ENCODE measurements at places on chromosomes 4 and X. TPM values are rescaled to one million over a fixed set of nuclear protein-coding genes. Genes with fewer than 3 reads are reported as not detected.
A peak's percentile ranks its signal among the peaks of the same experiment; 100 is the strongest.

Gene C4orf50
- total RNA-seq, result 0.23 TPM

Gene MAB21L2
- total RNA-seq, result not detected

Gene PNMA5
- 0.11 TPM for total RNA-seq

DNA sequence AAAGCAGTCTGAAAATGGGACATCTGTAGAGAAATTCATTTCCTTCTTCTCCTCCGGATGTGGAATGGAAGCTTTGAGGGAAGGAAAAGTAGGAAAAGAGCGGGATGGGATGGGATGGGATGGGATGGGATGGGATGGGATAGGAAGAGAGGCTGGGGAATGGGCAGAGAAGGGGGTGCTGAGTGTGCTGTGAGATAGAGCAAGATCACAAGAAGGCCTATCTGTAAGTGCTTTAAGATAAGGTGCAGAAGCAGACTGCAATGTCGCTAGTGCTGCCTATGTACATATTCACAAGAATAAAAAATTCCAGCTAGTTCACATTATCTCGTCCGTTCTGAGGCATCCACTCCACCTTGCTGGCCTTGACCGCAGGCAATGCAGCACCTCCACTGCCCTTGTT, 86.2 kb downstream of the IRF2 start:
- DNase-seq, result no peak

GRCh38 chrX:138986235-138986634, 274.7 kb upstream of the FGF13 start:
- DNase-seq, result no peak

DNA sequence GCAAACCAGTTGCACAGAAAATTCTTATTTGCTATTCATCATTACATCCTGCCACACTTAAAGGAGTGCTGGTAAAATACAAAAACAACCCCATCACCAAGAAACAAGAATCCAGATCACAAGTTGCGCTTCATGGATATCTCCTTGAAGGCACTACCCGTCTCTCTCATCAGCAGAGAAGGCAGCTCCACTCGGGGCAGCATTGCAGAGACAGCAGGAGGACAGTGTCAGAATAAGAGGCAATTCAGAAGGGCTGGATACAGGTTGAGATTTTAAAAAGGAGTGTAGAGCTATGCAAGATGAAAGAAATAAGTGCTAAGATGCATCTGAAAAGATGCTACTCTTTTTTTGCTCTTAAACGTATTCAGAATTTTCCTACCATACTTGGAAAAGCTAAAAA, 71.4 kb downstream of the LDB2 start:
- no peak for DNase-seq

- DNase-seq, result peak; percentile 59
Measured at GRCh38 chr4:81260443-81261101, 45.5 kb upstream of the PRKG2 start.

DNA sequence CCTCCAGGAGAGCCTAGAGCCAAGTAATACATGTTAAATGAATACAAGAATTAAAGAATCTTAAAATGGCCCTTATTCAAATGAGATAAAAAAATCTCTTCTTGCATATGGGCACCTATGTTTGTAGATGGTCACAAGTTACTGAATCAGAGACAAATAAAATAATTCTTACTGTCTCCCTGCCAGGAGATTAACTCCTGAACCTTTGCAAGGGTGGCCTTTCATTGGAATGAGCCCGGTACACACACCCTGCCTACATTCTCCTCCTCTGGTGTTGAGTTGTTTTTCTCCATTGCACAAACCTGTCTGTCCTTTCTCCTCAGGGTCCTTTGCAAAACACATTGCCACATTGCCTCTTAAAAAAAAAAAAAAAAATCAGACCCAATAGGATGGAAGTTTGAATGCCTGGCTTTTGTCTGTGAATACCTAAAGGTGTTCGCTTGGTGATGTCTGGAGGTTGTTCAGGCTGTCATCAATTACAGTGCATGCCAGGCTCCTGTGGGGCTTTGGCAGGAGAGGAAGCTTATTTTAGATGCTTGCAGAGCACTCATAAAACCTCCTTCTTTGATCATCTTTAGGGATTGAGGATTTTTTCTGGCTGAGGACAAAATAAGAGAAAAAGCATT, 8.3 kb upstream of the TMEM154 start:
- no peak for DNase-seq

DNA sequence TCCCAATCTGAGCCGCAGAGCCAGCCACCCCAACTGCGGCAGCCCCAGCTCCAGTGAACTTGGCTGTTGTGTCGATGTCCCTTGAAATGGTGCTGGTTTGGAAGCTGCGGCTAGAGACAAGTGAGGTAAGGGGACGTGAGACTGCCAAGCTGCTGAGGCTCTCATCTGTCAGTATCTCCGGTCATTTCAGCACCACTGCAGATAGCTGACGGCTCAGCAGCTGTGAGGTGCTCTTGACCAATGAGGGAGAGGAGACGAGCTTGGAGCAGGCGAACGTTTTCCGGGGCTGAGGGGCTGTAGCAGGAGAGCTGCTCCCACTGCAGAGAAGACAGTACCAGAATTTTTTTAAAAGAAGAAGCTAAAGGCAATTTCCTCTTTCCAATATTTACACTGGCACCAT, 175.5 kb upstream of the CASK start:
- DNase-seq, result no peak

GRCh38 chrX:15714529-15714928, 23.5 kb upstream of the CA5B start:
- no peak for DNase-seq

DNA sequence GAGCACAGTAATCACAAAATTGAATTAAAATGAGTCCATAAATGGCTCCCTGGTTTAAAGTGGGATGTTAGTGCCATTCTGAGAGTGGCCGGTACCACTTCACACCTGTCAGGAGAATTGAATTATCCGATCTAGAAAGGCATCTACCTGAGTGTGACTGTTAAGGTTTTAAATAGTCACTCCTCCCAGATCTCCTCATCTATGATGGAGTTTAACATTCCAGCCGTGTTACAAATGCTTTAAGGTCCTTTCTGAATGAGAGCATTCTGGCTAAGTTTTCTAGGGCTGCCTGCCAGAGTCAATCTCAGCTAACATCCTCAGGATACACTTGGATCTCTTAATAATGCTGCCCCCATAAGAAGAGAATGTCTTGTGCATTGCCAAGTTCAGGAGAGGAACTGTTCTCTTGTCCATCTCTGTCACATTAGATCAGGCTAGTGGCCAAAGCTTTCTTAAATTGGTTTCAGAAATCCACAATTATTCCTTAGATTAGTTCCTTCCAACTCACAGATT, 231.1 kb downstream of the SLC39A8 start:
- no peak for DNase-seq

DNA sequence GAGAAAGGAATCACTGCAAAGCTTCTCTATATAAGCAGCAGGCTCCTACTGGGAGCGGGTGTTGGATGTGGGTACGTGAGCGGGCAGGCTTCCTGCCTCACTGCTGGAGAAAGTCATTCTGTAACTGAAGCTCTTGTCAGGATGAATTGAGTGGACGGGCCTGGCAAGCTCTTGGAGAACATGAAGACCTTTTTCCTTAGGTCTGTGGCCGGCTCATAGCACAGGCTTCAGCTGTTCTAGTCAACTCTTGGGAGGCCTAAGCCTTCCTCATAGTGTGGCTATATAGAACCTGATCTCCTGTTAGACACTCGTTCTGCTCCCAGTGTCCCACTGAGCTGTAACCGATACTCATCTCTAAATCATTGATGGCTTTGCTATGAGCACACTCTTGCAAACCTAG, 108.2 kb upstream of the GPC4 start:
- DNase-seq, result no peak

DNA sequence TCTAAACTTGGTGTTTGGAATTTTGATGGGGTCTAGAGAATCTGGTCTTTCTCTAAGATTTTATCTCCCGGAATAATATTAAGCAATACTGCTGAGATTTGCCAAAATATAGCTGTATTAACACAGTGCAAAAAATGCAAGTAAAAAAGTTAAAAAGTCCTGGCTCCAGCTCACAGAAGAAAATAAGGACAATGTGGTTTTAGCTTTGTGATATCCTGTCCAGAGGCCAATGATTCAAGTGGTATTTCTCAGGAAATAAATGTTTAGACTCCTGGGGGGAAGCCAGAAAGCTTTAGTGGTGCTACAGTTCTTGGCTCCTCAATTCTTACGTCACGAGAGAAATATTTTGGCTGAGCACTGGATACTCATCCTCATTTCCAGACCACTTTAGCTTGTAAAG, 40.9 kb upstream of the IL13RA2 start:
- DNase-seq, result no peak

Measured in H1 (cell line).